ENCODE measurements at places on chromosomes 3 and 15. TPM values are rescaled to one million over a fixed set of nuclear protein-coding genes. Genes with fewer than 3 reads are reported as not detected.
A peak's percentile ranks its signal among the peaks of the same experiment; 100 is the strongest.

GRCh38 chr3:169334991-169335390 is 328.5 kb downstream of the MECOM start:
- DNase-seq, result no peak

DNA sequence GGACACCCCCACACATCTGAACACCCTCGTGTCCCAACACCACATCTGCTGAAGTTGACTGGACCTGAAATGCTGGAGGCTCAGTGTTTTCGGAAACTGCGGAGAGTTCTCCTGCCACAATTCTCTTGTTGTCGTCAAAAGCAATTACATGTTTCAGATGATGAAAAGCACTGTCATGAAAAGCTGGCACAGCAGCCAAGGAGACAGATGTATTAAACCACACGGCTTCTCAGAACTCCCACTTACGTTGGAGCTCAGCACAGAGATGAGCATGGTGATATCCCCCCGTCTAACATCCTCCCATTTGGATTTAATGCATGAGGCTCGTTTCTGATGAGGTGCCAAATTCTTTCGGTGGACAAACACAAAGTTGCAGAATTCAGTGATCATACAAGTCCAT is 180.1 kb downstream of the RORA start:
- no peak for DNase-seq

DNA sequence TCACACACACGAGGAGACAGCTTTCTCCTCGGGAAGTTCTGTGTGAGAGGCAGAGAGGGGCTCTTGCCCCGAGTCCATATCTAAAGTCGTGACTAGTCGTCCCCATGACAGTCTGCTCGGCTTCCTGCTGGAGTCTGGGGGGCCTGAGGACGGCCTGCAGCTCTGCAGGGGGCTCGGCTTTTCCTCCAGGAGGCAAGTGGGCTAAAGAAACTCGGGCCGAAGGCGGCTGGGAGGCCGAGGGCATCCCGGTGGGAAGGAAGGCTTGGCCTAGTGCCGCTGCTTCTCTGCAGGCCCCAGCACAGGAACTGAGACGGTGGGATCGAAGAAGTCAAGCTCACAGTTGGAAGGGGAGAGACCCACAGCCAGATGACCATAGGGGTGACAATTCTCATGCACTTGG is 25.4 kb upstream of the PIGZ start:
- no peak for DNase-seq

GRCh38 chr3:132595014-132595413 is 2.1 kb upstream of the ACKR4 start:
- no peak for DNase-seq

The TM4SF1 gene
- total RNA-seq, result 154 TPM

- no peak for DNase-seq
Measured at GRCh38 chr3:55297245-55297644, 189.9 kb downstream of the WNT5A start.

DNA sequence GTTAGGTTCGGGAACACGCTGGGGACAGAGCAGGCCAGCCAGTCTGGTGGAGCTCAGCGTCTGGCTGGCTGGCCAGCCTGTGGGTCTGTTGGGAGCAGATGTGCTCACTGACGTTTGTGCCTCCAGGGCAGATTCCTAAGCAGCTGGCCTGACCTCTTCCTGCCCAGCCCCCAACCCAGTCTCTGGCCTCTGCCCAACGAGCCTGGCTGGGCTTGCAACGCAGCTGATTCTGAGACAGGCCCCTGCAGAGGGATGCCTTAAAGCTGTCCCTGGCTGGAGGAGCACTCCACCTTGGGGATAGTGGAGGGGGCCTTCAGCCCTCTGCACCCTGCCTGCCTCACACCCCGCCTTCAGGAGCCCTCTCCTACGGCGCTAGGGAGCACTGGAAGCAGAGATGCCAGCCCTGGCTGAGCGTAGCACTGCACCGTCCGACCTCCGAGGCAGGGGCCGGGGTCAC is 46.0 kb downstream of the KLF13 start:
- peak; percentile 12 for DNase-seq

- no peak for DNase-seq
Measured at GRCh38 chr3:80233576-80233975, 465.8 kb upstream of the ROBO1 start.

DNA sequence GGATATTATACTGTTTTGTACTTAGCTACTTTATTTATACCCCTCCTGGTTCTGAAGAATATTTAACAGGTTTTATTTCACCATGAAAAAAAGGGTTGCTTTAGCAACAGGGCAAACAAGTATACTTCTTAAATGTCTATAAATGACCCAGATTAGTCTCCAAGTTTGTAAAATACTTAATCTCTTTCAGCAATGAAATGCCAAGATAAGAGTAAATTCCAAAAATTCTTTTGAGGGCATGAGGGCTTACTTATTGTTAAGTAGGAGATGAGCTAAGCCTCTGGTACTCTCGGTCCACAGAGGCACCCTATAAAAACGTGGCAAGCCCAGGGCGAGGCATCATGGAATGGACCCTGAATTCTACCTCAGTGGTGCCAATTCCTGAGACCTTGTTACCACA is 264.8 kb upstream of the NSMCE3 start:
- DNase-seq, result peak; percentile 48

The LRRC57 gene
- 14.6 TPM for total RNA-seq

The AGTR1 gene
- not detected for total RNA-seq

The CRBN gene
- total RNA-seq, result 52.3 TPM

The GPR149 gene
- total RNA-seq, result not detected

GRCh38 chr3:134348524-134348923 is 25.7 kb downstream of the AMOTL2 start:
- peak; percentile 54 for DNase-seq

Measured in A172 (cell line).